ENCODE measurements at places on chromosomes 1 and 21.
A peak's percentile ranks its signal among the peaks of the same experiment; 100 is the strongest.

DNA sequence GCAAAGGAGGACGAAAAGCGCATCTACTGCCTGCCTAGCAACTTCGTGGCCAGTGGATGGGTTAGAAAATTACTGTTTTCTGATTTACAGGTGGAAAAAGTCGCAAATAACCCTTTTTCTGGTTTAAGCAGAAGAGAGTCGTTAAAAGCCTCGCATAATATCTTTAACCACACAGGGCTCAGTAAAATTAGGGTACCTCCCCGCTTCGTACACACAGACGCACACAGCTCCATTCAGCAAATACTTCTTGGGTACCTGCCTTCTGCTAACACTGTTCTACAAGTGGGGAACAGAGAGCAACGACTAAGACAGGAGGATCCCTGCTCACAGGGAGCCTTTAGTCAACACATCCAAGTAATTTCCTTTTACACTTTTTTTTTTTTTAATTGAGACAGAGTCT, 704 bp downstream of the ALG6 start:
- peak; percentile 18 for DNase-seq

DNA sequence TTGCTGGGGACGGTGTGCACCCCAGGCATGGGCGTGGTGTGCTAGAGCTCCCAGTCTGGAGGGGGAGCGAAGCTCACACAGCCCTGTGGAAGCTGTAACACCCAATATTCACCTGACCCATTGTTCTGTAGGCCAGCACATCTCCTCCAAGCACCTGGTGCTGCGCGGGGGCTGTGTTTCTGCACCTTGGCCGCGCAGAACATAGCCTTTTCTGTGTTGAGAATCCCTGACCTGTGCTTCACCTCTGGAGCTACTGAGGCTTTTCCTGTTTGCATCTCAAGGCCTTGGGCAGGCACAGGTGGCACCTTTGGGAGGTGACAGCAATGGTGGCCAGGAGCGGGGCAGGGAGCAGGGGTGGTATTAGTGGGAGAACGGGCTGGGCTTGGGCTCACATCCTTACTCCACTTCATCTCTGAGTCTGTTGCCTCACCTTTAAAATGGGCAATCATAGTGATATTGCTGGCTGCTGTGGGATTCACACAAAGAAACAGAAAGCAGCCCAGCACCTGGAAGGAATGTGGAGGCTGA, 343.9 kb upstream of the AJAP1 start:
- DNase-seq = no peak

- no peak for DNase-seq
Observed at GRCh38 chr1:193677874-193678273, 491.5 kb upstream of the B3GALT2 start.

- DNase-seq = no peak
Observed at GRCh38 chr1:246690100-246690499, 34.1 kb upstream of the SCCPDH start.

DNA sequence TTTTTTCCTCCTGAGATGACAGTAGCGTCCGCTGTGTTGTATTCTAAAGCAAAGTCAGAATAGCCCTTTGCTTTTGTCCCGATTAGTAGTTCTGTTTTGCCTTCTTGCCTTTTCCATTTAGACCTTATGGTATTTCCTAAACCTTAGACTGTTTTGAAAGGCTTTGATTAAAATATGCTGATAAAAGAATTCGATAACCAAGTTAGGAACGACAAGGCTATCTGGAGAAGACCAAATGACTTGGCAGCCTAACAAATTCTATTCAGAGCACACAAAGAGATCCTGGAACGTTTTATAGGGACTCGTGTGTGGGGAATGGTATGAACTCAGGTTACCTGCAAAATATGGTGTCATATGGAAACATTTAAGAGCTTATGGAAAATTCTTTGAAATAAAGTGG, 42.9 kb downstream of the NFIA start:
- no peak for DNase-seq

- no peak for DNase-seq
Observed at GRCh38 chr1:229643996-229644745, 18.1 kb downstream of the URB2 start.

DNA sequence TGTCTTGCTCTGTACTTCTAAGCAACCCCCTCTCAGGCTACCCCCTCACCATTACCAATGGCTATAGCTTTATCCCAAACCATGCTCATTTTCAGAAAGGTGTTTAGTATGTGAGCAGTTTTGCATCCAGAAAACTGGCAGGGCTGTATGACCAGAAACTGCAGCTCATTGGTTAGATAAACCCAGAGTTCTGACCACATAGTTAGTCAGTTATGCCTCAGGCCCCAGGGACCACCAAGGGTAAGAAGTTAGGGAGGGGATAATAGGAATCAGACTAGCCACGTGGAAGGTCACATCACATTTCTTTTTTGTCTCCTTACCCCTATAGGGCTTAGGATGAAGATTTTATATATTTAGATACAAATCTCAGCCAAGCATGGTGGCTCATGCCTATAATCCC, 1.2 kb downstream of the ITGA10 start:
- no peak for DNase-seq

- DNase-seq = no peak
Observed at GRCh38 chr1:234734412-234734835, 124.4 kb upstream of the IRF2BP2 start.

GRCh38 chr1:205930195-205930577, 13.1 kb downstream of the SLC26A9 start:
- no peak for DNase-seq

DNA sequence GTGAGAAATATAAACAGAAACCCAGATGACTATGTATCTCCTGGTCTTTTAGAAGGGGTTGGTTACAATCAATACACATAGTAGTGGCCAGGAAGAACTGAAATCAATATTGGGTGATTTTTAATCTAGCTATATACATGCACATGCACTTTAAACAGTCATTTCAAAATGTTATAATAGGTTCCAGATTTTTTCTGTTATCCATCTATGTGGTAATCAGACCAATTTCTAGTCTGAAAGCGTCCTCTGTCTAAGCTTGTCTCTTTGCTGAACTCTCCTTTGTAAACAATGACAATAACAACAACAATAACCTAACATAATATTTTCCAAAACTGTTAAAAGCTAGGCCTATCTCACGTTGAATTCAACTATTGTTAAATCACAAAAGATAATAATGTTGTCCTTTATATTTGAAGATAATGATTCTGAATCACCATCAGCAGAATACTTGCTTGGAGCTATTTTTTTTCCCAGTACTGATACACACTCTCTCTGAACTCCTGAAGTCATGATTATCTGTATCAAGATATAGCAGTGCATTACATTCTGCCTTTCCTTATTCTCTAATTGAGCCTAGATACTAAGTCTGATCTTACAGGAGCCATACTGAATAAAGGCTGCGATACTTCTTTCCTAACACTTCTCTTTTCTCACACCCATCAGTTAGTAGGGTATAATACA, 496.8 kb upstream of the ZRANB2 start:
- no peak for DNase-seq

DNA sequence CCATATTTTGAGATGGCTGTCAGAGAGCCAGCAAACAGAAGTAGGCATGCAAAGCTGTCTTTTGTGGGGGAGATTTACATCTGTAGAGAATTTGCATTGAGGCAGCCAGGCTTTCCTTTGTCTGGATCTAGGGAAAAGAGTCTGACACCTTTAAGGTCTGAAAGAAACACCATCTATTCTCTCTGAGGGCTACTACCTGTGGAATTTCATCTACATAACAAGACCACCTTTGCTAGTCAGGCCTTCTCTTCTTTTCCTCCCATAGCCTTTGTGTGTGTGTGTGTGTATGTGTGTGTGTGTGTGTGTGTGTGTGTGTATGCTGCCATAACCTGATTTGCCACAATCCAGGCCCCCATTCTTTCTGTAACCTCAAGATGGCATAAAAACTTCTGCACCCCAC, 28.4 kb upstream of the DMRTB1 start:
- no peak for DNase-seq

- DNase-seq = no peak
Observed at GRCh38 chr1:147168626-147169058, 3.6 kb downstream of the PRKAB2 start.

- DNase-seq = no peak
Observed at GRCh38 chr1:204660509-204660908, 25.0 kb downstream of the LRRN2 start.

DNA sequence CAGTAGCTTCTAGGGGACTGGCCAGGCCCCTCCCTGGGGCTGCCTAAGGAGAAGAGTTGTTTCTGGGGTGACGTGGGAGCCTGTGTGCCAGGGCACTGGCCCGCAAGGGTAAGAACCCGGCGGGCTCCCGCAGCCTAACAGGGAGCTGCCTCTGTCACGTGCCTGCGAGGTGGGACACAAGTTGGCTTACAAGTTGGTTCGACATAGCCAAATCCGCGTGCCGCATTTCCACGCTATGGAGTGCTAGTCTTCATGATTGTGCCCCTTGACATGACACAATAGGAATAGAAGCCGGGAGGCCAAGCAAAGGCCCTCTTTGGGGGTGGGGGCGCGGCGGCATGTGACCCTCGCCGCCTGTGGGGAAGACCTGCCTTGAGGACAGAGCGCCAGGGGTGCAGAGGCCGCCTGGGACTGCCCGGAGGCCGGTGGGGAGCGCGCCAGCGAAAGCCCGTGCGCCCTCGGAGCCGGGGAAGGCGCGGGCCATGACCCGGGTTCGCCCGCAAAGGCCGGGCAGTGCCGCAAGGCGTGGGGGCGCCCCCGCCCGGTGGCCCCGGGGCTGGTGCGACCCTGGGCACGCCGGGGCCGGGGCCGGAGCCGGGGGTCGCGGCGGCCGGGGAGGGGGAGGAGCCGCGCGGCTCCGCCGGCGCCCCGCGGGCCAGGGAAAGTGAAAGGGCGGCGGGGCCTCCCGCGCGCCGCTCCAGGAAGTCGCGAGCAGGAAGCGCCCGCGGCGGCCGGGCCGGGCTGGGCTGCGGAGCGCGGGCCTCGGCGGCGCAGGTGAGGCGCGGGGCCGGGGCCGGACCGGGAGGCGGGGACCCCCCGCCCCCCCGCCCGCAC, at the start of gene SLC37A1:
TSS of gene SLC37A1 (plus strand) at position 702 of the 834 bp plus-strand sequence. CDS start 4,603 bp downstream, outside the sequence.
- no peak for DNase-seq

GRCh38 chr1:203799157-203799556, 3.7 kb downstream of the ZBED6 start:
- no peak for DNase-seq

DNA sequence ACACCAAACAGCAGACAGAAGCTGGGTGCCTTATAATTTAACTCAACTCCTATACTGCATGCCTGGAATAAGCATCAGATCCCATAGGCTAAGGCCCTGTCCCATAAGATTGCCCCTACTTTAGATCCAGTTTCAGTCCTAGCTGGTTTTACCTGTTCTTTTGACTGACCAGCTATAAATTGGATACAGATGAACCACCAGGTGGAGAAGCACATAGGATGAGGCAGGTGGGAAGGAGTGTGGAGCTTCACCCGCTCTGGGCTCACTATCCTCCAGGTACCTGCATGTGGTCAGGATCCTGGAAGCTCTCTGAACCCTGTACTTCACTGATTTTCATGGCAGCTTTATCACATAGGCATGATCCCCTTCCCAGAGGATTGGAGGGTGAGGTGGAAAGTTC, 51.3 kb downstream of the MAST2 start:
- no peak for DNase-seq

GRCh38 chr1:59116920-59117542, 179.9 kb upstream of the FGGY start:
- no peak for DNase-seq

- no peak for DNase-seq
Observed at GRCh38 chr1:33301273-33301984, 19.5 kb downstream of the A3GALT2 start.

GRCh38 chr1:84141182-84142003, 2.7 kb upstream of the PRKACB start:
- DNase-seq = no peak

GRCh38 chr1:59013276-59013927, 229.6 kb upstream of the JUN start:
- DNase-seq = no peak

GRCh38 chr21:15329191-15329590, 264.4 kb upstream of the NRIP1 start:
- DNase-seq = no peak

- no peak for DNase-seq
Observed at GRCh38 chr1:7885513-7886404, 32.9 kb upstream of the UTS2 start.

Measured in thymus (tissue), 14 donors.